ENCODE measurements at places on chromosomes 1 and 21.

- DNase-seq, result no peak
Observed at GRCh38 chr1:36796733-36797132, 237.6 kb downstream of the GRIK3 start.

- no peak for DNase-seq
Observed at GRCh38 chr1:59500950-59501742, 204.3 kb downstream of the FGGY start.

- DNase-seq, result no peak
Observed at GRCh38 chr1:226436855-226437491, 29.1 kb upstream of the PARP1 start.

GRCh38 chr21:31184459-31184858, 146.2 kb upstream of the KRTAP19-8 start:
- no peak for DNase-seq

DNA sequence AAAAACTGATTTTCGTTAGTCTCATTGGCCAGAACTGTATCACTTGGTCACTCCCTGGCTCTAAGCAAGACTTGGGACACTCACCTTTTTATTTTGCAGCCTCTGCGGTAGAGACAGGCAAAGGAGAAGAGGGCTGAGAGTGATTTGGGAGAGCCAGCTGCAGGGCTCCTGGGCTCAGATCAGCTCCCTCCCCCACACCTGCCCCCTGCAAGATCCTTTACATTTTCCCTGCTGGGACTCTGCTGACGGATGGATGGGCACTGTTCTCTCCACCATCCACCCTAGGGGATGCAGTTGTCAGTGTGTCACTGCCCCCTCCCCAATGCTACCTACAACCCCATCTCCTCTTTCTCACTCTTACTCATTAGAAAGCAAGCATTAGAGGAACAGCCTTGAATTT, 301.1 kb upstream of the KAZN start:
- DNase-seq, result no peak

DNA sequence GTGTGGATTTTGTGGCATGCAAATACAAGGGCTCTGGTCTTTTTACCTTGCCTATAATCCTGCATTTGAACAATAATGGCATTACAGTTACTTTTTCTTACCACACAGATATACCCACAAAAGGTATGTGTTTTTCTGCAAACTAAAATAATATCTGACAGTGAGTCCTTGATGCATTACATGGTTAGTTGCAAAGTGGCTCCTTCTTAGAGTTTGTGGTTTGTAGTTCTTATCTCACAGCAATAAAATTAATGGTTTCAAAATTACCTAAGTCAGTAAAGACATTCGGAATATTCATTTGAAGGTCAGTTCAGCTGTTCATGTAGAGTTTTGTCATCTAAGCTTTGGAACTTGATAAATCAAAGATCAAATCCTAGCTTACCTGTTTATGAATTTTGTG, 43.5 kb downstream of the SNX7 start:
- DNase-seq, result no peak

GRCh38 chr1:231423648-231424047, 1.6 kb upstream of the EGLN1 start:
- DNase-seq, result no peak

DNA sequence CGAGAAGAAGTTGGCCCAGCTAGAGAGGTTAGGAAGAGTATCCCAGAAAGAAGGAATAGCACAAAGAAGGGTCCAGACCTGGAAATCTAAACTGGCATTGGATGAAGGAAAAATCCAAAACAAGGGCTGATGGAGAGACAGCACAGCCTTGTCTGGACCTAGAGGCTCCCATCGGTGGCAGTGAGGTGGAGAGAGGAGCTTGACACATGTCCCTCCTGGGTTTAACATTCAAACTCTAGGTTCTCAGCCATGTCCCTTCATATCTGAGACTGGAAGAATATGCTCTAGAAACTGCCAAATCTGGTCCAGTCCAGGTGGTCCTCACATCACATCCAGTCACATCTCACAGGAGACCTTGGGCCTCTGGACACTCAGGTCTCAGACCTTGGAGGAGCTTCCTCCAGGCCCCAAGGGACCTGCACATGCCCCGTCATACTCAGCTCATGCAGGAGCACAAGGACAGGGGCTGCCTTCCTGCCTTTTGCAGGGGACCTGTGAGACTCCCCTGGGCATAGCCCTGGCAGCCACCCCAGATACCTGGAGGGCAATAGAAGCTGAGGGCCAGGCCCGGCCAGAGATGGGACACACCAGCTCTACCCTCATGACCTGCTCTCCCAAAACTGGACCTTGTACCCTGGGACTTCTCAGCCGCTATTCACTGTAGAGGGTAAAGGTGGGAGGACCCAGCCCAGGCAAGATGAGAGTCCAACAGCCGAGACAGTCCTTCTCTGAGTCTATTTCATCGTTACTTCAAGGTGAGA, 7.5 kb downstream of the TMEM125 start:
- DNase-seq, result no peak

- no peak for DNase-seq
Observed at GRCh38 chr1:39819091-39819812, 30.6 kb upstream of the BMP8B start.

DNA sequence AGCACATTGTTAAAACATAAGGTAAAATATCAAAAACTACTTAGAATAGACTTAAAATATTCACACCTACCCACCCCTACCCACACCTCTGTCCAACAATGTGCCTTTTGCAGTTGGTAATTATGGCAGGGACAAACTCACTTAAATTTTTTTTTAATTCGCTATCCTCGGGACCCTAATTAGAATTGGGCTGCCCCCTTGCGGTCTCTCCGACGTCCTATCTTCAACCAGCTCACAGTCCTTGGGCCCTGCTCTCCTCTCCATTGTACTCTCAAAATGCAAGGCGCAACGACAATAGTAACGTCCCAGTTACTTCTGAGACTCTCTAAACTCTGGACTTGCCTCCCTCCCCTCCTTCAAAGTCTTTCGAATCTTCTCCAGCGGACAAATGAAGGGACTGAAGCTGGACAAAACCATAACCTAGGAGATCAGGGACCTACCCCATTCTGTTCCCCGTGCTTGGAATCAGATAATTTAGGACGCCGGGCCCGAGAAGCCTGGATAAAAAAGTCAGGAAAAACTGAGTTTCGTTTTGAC, 1.1 kb upstream of the CIART start:
- peak; percentile 37 for DNase-seq

DNA sequence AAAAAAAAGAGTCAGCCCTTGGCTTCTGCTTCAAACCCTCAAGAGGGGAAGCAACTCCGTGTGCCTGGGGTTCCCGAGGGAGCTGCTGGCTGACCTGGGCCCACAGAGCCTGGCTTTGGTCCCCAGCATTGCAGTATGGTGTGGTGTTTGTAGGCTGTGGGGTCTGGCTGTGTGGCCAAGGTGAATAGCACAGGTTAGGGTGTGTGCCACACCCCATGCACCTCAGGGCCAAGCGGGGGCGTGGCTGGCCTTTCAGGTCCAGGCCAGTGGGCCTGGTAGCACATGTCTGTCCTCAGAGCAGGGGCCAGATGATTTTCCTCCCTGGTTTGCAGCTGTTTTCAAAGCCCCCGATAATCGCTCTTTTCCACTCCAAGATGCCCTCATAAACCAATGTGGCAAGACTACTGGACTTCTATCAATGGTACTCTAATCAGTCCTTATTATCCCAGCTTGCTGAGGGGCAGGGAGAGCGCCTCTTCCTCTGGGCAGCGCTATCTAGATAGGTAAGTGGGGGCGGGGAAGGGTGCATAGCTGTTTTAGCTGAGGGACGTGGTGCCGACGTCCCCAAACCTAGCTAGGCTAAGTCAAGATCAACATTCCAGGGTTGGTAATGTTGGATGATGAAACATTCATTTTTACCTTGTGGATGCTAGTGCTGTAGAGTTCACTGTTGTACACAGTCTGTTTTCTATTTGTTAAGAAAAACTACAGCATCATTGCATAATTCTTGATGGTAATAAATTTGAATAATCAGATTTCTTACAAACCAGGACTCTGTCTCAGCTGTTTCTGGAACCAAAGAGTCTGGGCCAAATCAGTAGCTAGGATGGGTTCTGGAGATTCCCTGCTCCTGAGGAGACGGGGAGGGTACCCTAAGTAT, 26.8 kb upstream of the KDM4A start:
- DNase-seq, result peak; percentile 2

GRCh38 chr1:236066054-236066453, 1.2 kb upstream of the NID1 start:
- no peak for DNase-seq

DNA sequence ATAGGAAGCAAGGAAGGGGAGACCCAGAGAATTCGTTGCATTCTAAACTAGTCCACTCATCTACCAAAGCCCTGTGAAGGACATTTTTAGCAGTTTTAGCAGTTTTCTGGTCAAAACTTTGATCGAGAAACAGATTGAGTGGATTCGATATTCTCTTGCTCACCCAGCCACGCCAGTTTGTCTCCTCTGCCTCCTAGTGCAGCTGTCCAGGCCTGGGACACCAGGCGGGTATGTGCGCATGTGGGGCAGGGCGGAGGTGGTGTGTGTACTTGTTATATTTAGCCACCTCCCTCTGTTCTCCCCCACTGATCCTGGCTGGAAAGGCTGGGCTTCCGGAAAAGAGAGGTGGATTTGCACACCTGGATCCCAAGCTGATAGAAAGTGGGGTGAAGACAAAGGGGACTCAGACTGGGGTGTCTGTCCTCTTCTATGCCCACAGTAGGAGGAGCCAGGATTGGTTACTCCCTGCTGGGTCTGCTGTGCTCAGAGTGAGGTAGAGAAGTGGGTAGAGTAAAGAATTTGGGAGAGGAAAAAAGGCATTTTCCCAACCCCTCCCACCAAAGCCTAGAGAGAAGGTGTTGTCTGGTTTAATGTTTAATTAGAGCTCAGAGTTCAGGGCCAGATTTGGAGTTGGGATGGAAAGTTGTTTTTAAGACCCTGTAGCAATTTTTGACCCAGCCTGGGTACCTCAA, 3.8 kb downstream of the LMNA start:
- DNase-seq, result no peak

DNA sequence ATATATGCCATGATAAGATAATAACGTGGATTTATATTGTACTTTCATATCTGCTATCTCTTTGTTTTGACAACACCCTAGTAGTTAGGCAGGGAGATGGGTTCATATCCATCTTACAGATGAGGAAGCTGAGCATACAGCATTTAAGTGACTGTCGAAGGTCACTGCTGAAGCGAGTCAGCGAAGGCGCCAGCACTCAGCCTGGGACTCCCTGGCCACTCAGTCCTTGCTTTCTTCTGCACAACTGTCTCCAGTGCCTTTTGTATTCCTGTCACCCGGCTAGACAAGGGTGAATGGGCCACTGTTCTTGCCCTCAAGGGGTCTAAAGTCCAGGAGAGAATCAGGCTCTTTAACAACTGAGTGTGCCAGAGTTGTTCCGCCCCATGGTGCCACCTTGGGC, 3.1 kb downstream of the ARHGEF10L start:
- DNase-seq, result no peak

- no peak for DNase-seq
Observed at GRCh38 chr1:190906206-190906725, 428.6 kb upstream of the BRINP3 start.

DNA sequence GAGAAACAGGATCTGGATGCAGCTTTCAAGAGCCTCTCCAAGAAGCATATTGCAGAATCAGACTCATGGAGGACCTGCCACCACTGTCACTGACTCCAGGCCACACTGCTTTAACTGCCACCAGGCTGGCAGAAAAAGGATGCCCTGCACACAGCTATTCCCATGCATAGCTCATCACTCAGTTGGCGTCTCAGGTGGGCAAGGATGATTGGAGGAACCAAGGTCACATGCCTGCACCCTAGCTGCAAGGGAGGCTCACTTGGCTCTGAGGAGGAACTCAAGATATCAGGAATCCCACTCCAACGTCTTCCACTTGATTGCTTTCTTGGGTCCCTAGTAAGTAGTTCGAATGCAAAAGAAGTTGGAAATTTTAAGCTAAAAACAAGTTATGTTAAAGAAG, 19.6 kb upstream of the SPOCD1 start:
- no peak for DNase-seq

GRCh38 chr1:36203554-36204346, 20.5 kb upstream of the THRAP3 start:
- DNase-seq, result no peak

DNA sequence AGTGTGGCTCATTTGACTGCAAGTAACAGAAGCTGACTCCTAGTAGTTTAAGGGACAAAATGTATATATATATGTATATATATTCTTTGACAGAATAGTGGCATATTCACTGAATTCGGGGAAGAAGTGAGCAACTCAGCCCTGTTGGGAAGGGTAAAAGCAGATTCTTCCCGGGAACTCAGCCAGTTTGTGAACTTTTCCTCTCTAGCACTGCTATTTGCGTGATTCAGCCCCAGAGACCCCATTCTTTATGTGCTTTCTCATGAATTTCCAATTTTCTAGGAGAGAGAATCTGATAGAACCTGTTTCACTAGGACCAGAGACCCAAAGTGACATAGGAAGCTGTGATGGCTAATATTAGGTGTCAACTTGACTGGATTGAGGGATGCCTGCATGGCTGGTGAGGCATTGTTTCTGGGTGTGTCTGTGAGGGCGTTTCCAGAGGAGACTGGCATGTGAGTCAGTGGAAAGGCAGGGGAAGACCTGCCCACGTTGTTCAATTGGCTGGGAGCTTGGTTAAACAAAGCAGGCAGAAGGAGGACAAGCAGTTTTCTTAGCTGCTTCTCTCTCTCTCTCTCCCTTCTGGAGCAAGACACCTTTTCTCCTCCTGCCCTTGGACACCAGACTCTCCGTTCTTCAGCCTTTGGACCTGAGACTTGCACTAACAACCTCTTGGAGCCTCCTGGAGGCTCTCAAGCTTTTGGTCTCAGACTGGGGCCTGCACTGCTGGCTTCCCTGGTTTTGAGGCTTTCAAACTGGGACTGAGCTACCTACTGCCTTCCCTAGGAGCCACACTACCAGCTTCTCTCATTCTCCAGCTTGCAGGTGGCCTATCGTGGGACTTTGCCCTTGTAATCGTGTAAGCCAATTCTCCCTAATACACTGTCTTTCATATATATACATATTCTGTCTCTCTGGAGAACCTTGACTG, 93.4 kb upstream of the KCNK1 start:
- no peak for DNase-seq

DNA sequence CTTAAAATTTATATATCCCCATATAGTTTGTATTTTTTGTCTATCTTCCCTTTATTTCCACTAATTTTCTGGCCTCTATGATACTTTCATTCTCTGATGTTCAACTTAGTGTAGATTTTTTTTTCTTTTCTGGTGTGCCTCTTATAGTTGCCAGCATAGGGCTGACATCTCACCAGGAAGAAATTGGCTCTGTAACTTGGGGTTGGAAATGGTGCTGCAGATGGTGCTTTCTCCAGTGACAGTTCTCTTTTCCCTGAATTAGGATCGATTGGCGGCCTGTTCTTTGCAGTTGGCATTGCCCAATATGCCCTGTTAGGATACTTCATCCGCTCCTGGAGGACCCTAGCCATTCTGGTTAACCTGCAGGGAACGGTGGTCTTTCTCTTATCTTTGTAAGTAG, 50.3 kb downstream of the SLC22A15 start:
- DNase-seq, result no peak

GRCh38 chr1:180249725-180250498, 19.8 kb downstream of the LHX4 start:
- DNase-seq, result no peak

DNA sequence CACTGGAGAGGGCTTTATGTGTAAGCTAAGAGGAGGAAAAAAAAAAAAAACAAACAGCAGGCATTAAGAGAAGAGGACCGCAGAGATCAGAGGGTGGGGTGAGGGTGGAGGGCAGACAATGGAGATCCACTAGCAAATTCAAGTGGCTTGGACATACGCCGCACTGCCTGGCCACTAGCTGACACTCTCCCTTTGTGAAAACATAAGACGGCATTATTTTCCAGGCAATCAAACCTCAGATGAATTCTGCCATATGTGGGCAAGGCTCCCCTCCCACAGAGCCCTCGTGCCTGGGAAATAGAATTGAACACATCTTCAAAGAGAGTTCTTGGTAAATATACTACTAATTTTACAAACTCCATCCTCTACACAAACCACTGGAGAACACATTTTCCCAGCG, 53.6 kb downstream of the ERG start:
- no peak for DNase-seq
